ENCODE measurements at places on chromosomes 12 and 14. TPM values are rescaled to one million over a fixed set of nuclear protein-coding genes. Genes with fewer than 3 reads are reported as not detected.

CLEC2A gene
- total RNA-seq = not detected

LMNTD1 gene
- total RNA-seq = 0.15 TPM

DEGS2 gene
- not detected for total RNA-seq

NUMB gene
- total RNA-seq = 22.0 TPM

GRCh38 chr12:116497051-116497591, 62.1 kb upstream of the MAP1LC3B2 start:
- DNase-seq = no peak

- no peak for DNase-seq
Observed at GRCh38 chr14:32542507-32542906, 213.4 kb downstream of the AKAP6 start.

DNA sequence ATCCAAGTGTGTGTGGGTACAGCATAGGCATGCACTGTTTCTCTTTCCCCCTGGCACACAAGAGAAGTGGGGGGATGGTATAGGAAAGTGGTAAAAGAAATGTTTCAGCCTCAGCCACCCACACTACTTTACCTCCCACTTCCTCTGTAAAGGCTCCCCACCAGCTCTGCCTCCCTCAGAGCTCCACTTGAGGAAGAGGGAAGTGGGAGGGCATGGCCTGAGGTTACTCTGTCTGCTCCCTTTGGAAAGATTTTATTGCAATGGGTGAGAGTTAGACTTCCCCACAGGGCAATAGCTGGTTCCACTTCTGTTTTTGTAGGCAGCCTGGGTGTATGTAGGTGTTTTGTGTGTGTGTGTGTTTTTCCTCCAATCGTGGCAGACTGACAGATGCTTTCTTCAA, 145.3 kb downstream of the SSPN start:
- DNase-seq = no peak

DNA sequence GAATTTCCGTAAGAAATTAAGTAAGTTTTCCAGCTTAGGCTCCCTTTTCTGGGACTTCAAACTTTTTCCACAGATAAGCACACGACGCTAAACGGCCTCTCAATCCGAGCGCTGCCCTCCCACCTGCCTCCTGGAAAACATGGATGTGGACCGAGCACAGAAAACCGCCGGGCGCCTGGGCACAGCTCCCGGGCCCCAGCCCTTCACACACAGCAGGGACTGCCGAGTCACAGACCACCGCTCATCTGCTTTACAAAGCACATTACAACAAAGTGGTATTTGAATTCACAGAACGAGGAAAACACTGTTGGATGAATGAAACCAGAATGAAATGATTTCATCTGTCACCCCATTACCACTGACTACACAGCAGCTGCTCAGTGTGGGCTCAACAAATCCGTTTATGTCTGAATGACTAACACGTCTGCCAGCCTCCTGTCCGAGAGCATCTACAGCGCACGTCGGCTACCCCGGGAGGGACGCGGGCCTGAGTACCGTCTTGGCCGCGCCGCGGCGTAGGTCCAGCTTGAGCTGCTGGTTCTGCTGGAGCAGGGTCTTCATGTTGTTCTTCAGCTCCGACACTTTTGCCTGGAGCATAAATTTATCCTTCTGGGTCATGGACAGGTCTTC, 13.1 kb upstream of the ANKLE2 start:
- no peak for DNase-seq

DNA sequence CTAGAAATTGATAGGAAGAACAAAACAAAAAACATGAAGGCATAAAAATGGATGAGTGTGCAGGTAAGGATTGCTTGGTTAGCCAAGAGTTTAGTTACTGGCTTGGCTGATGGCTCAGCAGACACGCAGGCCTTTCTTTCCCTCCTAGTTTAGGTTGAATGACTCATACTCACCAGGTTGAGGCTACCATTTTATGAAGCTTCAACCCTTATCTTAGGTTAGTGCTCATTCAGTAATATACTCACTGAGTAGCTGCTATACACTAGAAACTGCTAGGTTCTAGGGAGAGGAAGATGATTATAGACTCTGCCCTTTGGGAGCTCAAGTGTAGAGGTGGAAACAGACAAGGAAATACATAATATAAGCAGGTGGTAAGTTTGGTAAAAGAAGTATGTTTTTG, 6.0 kb downstream of the P3H3 start:
- DNase-seq = no peak

GRCh38 chr12:110251381-110251780, 29.7 kb upstream of the ATP2A2 start:
- DNase-seq = no peak

DNA sequence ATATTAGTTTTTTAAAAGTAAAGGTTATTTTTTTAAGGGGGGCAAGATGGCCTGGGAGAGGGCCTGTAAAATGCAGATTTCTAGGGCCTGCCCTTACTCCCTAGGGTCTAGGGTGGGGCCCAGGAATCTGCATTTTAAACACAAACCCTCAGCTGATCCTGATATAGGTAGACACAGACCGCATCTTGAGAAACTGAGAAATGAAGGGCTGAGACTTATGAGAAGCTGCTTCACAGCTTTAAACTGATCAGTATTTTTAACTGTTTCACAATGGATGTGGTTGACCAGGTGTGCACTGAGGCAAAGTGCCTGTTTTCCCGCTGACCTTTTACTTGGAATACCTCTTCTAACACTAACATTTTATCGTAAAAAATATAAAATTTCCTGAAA, 84.0 kb downstream of the CCDC88C start:
- no peak for DNase-seq

All from NCI-H460 (cell line).